ENCODE measurements at places on chromosomes 1 and 21.

- H3K27me3 ChIP-seq: no peaks in the 10 kb centered on the region
- DNase-seq: peak; percentile 25
- H3K4me3 ChIP-seq: peak overlapping the region; percentile 60
- peak overlapping the region; percentile 88 for H3K27ac ChIP-seq
These were observed 9.6 kb downstream of the VPS26C start for GRCh38 chr21:37257511-37257966.

GRCh38 chr1:187763976-187764375 lies 935.2 kb downstream of the PLA2G4A start:
- no peak for DNase-seq
- H3K27ac ChIP-seq: no peak overlapping the region
- no peaks in the 10 kb centered on the region for H3K36me3 ChIP-seq
- H3K4me1 ChIP-seq: no peaks in the 10 kb centered on the region
- no peaks in the 10 kb centered on the region for H3K27me3 ChIP-seq

GRCh38 chr1:56788102-56788501 lies 31.1 kb downstream of the FYB2 start:
- DNase-seq: no peak
- H3K36me3 ChIP-seq: no peaks in the 10 kb centered on the region
- H3K4me3 ChIP-seq: no peak overlapping the region
- no peaks in the 10 kb centered on the region for H3K27me3 ChIP-seq

DNA sequence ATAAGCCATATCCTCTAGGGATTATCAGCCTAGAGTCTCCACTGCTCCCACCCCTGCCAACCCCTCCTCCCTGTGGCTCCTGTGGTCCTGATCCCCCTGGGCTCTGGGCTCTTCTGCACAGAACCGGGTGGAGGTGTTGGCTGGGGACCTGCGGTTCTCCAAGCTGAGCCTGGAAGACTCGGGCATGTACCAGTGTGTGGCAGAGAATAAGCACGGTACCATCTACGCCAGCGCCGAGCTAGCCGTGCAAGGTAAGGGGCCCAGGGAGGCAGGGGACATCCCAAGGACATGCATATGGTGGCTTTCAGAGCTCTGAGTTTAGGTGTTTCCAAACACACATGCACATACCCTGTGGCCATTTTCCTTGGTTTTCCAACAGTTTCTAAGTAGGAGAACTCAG lies 19.3 kb downstream of the CNTN2 start:
- H3K27me3 ChIP-seq: no peaks in the 10 kb centered on the region
- H3K27ac ChIP-seq: no peak overlapping the region
- no peak for DNase-seq
- peaks cover 3% of the 10 kb centered on the region for H3K4me1 ChIP-seq
- no peaks in the 10 kb centered on the region for H3K36me3 ChIP-seq

- H3K4me1 ChIP-seq: peaks cover 44% of the 10 kb centered on the region
- H3K27me3 ChIP-seq: peaks cover 92% of the 10 kb centered on the region
- H3K27ac ChIP-seq: no peak overlapping the region
- no peak overlapping the region for H3K4me3 ChIP-seq
These were observed 15.9 kb downstream of the SAMD11 start for GRCh38 chr1:939511-940106.

- no peaks in the 10 kb centered on the region for H3K27me3 ChIP-seq
- H3K36me3 ChIP-seq: no peaks in the 10 kb centered on the region
- H3K4me1 ChIP-seq: peaks cover 29% of the 10 kb centered on the region
- H3K4me3 ChIP-seq: peak overlapping the region; percentile 62
- no peak for DNase-seq
These were observed 30.3 kb downstream of the TEX35 start for GRCh38 chr1:178543290-178543607.

DNA sequence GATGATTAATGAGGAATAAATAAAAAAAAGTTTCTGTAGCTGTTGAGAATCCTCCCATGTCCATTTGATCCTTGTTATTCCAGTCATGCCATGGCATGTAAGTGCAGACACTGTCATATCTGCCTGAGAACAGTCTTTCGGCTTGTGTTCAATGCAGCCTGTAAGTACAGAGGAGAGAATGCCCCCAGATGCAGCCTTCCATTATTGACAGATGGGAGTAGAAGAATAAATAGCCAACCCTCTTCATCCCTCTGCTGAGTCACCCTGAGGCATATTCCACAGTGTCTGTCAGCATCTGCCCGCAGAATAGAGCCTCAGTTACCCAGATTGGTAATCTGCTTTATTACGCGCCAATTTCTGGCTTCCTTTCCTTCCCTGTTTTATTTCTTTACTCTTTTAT lies 139.4 kb downstream of the LRRC7 start:
- no peaks in the 10 kb centered on the region for H3K27me3 ChIP-seq
- H3K36me3 ChIP-seq: no peaks in the 10 kb centered on the region
- no peak overlapping the region for H3K27ac ChIP-seq
- H3K4me1 ChIP-seq: no peaks in the 10 kb centered on the region

DNA sequence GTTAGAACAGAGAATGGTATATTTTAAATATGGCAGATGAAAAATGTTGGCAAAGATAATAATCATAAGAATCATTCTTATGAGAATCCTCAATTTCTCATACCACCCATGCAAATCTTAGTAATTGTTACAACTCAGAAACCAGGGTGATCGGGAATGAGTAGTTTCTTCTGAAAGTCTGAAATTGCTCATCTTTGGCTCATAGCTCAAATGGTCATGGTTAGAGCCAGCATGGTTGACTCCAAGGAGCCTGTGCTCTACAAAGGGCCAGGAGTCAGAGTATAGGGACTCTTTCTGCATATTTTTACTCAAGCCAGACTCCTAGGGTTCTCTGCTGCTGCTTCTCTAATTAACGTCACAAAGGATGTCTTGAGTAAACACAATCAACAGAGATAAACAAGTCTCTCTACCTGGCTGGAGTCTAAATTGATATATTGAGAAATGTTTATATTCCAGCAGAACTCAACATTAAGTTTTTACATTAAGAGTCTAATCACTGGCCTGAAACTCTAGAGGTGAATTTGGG lies 1.9 kb upstream of the ETV3 start:
- H3K27me3 ChIP-seq: no peaks in the 10 kb centered on the region
- H3K36me3 ChIP-seq: no peaks in the 10 kb centered on the region

DNA sequence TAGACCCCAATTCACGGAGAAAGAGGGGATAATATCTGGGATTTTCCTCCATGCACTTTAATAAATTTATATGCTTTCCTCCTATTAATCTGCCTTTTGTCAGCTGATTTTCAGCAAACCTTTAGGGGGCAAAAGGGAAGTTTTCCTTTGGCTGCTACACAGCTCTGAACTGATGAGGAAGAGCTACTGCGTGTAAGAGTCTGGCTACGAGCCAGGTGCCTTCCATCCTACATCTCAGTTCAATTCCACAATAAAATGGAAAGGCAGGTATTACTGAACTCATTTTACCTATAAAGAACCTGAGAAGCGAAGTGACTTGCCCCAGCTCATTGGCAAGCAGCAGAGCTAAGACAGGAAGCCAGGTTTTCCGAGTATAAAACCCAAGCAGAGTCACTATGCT lies 28.3 kb upstream of the ZNF326 start:
- H3K4me3 ChIP-seq: no peak overlapping the region
- no peaks in the 10 kb centered on the region for H3K36me3 ChIP-seq
- no peaks in the 10 kb centered on the region for H3K27me3 ChIP-seq
- no peak overlapping the region for H3K27ac ChIP-seq

DNA sequence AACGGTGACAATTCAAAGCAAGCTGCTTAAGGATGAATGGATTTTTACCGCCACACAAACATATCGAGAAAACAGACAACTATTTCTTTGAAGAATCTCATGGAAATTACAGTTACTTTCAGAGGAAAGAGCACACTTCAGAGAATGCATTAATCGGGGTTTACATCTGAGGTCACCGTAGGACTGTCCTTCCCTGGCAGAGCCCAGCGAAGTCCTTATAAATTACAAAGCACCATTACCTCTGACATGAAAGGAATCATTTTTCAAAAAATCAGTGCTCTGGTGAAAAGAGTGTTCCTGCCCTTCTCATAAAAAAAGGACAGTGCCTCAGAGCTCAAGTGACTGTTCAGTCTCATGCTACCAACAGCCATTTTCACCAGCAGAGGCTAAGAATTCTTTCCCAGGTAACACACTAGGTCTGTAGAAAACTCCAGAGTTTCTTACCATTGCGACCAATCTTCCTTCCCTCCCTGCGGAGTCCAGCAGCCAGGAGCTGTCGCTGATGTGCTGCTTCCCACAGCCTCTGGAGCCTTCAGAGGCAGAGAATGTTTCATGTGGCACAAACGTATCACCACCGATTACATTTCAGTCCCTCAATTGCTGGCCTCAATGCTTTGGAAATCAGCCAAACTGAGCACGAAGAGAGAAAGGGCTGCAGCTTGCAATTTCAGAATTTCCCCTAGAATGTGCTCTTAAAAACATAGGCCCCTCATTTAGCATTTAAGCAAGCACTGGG lies 75.4 kb downstream of the PLD5 start:
- no peak for DNase-seq
- no peaks in the 10 kb centered on the region for H3K36me3 ChIP-seq
- no peaks in the 10 kb centered on the region for H3K27me3 ChIP-seq
- no peak overlapping the region for H3K4me3 ChIP-seq
- no peak overlapping the region for H3K27ac ChIP-seq
- no peaks in the 10 kb centered on the region for H3K4me1 ChIP-seq

- no peak overlapping the region for H3K4me3 ChIP-seq
- DNase-seq: no peak
- H3K27ac ChIP-seq: no peak overlapping the region
- H3K36me3 ChIP-seq: no peaks in the 10 kb centered on the region
- H3K27me3 ChIP-seq: no peaks in the 10 kb centered on the region
These were observed 310.1 kb downstream of the USH2A start for GRCh38 chr1:216113181-216113580.

DNA sequence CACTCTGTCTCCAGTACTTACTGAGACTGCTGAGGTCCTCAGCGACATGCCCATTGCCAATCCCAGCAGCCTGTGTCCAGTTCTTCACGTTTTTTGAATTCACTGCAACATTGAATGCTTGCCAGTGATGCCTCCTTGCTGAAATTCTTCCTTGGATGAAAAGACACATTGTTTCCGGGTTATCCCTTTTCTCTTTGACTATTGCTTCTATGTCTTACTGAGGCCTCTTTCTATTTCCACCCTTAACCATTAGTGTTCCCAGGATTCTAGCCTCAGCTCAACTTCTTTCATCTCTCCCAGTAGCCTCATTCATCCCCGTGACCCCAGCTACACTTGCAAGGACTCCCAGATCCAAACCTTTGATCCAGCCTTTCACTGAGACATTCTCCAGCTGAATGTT lies 46.5 kb upstream of the KIF26B start:
- no peaks in the 10 kb centered on the region for H3K36me3 ChIP-seq
- H3K4me3 ChIP-seq: no peak overlapping the region
- H3K4me1 ChIP-seq: no peaks in the 10 kb centered on the region
- no peak overlapping the region for H3K27ac ChIP-seq
- no peak for DNase-seq

DNA sequence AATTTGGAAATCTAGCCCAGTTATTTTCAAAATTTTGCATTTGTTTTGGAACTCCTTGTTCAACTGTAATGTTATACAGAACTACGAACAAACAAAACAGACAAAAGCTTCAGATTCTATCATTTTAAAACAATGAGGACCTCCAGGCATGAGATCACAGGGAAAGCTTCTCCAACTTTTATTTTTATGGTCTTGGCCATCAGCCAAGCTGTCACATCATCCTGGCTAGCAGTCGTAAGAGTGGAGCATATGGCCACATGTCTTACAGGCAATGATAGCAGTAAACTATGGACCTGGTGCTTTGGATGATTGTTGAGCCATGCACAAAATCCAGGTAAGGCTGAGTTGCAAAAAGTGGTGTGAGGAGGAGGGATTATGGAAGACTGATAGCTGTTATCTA lies 299.6 kb downstream of the LMX1A start:
- H3K4me1 ChIP-seq: no peaks in the 10 kb centered on the region
- no peaks in the 10 kb centered on the region for H3K27me3 ChIP-seq
- no peak overlapping the region for H3K27ac ChIP-seq

GRCh38 chr1:218312509-218312908 lies 27.4 kb downstream of the RRP15 start:
- no peak overlapping the region for H3K27ac ChIP-seq
- no peak overlapping the region for H3K4me3 ChIP-seq
- H3K4me1 ChIP-seq: no peaks in the 10 kb centered on the region
- H3K27me3 ChIP-seq: no peaks in the 10 kb centered on the region

DNA sequence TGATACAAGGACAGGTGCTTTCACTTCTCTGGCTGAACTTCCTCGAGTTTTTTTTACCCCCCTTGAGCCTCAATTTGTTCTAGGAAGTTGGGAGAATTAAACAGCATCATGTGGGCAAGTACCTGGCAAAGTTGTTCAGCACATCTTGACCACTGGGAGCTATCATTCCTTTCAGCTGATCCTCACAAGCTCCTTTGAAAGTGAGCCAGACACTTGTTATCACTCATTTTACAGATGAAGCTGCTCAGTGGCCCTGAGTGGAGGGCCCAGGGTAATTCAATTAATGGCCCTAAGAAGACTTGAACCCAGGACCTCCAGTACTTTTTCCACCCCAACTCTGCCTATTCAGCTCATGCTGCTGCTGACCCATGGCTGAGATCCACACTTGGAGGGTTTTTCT lies 2.0 kb downstream of the RGS8 start:
- H3K36me3 ChIP-seq: no peaks in the 10 kb centered on the region
- no peak overlapping the region for H3K27ac ChIP-seq
- H3K4me1 ChIP-seq: no peaks in the 10 kb centered on the region
- no peak for DNase-seq
- H3K27me3 ChIP-seq: peaks cover 6% of the 10 kb centered on the region

GRCh38 chr1:185268352-185268751 lies 48.7 kb downstream of the IVNS1ABP start:
- no peak for DNase-seq
- H3K36me3 ChIP-seq: no peaks in the 10 kb centered on the region
- no peaks in the 10 kb centered on the region for H3K4me1 ChIP-seq
- H3K27ac ChIP-seq: no peak overlapping the region
- no peak overlapping the region for H3K4me3 ChIP-seq
- H3K27me3 ChIP-seq: no peaks in the 10 kb centered on the region

DNA sequence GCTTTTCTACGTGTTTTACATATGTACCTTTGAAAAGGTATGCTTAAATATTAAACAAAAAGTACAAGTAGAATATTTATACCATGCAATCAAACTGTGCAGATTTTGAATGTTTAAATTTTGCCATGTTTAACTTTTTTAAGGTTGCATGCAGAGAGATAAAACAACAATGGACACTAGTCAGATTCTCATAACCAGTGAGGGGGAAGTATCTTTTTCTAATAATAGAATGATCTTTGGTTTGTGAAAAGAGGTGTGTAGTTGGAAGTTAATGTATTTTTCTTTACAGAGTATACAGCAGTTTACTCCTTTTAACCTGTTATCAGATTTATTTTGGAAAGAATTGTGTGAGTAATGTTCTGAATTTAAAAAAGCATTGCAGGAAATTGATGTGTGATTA lies 27.1 kb downstream of the POU2F1 start:
- no peak overlapping the region for H3K27ac ChIP-seq
- H3K4me3 ChIP-seq: no peak overlapping the region
- no peaks in the 10 kb centered on the region for H3K36me3 ChIP-seq
- H3K4me1 ChIP-seq: peaks cover 13% of the 10 kb centered on the region

GRCh38 chr1:1554926-1555915 lies 14.8 kb upstream of the TMEM240 start:
- H3K4me3 ChIP-seq: no peak overlapping the region
- no peak overlapping the region for H3K27ac ChIP-seq
- no peak for DNase-seq
- H3K27me3 ChIP-seq: no peaks in the 10 kb centered on the region
- H3K4me1 ChIP-seq: no peaks in the 10 kb centered on the region

- H3K4me1 ChIP-seq: no peaks in the 10 kb centered on the region
- DNase-seq: no peak
- H3K4me3 ChIP-seq: no peak overlapping the region
- no peaks in the 10 kb centered on the region for H3K27me3 ChIP-seq
These were observed 391.8 kb downstream of the DUSP10 start for GRCh38 chr1:221350091-221350490.

All from transverse colon (tissue), 4 donors.